ENCODE measurements at places on chromosomes 2 and 18.

- DNase-seq, result no peak
Observed at GRCh38 chr2:179237209-179237946, 27.3 kb downstream of the SESTD1 start.

DNA sequence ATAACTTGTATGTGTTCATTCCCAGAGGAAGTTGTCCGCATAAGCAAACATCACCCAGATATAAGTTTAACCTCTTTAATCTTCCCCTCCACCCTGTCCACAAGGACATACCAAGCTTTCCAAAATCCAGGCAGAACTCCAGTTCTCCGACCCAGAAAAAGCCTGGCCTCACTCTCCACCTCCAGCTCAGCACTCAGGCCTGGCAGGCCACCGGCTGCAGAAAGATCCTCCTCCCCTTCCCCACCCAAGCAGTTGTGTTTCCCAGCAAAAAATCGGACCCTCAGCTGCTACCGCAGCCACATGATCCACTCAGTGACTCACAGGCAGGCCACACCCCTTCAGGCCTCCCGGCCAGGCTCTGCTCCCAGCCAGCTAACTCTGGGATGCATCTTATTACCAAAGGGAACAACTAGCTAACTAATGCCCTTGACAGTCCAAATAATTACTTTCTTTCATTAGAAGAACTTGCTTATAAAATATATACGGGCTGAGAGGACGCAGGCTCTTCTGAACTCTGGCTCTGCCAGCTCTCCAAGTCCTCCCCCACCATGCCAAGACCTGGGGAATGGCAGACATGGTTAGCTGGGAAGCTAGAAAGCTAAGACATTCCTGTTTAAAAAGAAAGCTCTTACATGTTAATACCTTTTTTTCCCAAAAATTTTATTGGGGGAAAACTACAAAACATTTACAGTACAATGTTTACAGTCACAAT lies 4.5 kb downstream of the ZFP36L2 start:
- DNase-seq, result no peak

DNA sequence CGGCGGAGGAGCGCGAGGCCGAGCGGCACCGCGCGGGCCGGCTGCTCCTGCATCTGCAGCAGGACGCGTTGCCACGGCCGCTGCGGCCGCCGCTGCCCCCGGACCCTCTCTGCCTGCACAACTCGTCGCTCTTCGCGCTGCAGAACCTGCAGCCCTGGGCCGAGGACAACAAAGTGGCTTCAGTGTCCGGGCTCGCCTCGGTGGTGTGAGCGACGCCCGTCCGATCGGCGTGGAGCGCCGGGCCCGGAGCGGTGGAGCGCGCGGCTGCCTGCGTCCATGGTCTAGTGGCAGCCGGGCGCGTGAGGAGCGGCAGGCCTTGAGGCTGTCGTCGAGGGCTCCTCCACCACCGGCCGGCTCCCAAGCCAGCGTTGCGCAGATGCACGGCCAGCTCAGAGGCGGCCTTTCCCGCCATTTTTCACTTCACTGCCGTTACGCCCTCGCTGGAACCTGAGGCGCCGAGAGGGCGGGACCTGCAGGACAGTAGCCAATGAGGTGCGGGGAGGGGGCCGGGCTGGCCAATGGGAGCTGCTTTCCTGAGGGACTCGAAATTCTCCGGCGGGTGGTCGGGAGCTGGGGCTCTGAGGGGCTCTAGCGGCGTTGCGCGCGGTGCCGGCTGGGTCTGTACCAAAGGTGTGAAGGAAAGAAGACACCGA lies 1.9 kb downstream of the TLX2 start:
- DNase-seq, result peak; percentile 18

DNA sequence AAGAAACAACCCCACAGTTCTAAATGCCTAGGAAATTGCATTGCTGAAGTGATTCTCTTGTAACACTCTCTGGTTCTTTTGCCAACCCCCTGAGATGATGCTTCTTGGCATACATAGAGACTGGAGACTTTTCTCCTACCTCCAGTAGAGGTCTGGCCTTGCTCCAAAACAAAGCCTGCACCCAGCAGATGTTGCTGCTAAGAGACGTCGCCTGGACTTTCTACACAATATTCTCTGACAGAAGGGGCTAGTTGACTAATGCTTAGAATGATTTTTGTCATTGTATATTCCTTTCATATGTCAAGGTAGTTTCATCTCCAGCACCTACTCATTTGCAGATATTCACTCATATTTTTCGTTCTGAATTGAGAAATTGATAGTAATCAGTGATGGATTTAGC lies 24.6 kb downstream of the SOWAHC start:
- peak; percentile 44 for DNase-seq

DNA sequence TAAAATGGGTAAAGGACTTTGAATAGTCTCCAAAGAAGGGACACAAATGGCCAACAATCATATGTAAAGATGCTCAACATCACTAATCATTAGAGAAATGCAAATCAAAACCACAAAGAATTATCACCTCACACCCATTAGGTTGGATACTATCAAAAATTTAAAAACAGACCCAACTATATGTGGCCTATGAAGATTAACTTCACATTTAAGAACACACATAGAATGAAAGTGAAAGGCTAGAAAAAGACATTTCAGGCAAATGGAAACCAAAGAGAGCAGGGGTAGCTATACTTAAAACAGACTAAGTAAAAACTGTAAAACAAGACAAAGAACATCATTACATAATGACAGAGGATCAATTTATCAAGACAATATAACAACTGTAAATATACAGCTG lies 53.5 kb upstream of the ASPRV1 start:
- no peak for DNase-seq

DNA sequence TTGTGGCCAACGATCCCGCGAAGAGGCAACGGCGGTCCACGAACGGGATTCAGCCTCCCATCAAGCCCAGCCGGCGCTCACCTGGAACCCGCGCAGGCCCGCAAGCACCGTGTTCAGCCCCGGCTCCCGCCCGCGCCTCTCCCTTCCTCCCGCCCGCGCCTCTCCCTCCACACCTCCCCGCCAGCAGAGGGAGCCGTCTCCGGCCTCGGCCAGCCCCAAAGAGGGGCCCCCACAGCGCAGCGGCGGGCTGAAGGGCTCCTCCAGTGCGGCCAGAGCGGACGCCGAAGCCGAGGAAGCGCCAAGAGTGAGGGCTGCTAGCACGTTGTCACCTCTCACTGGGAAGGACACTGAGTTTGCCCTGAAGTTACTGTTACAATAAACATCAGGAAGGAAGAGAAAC lies 55.3 kb upstream of the LAPTM4A start:
- DNase-seq, result peak; percentile 67

DNA sequence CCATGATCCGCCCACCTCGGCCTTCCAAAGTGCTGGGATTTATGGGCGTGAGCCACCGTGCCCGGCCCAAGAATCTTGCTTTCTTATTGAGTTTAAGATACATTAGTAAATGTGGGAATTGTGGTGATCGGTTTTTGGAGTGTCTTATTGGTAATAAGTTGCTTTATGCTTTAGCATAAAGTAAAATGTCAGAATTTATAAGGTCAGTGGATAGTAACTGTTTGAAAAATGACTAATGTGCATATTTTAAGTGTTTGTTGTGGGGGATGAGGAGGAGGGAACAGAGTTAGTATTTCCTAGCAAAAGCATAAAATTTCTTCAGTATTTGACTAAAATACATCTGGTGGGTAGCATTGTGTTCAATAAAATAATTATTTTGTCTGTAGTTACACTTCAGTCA lies 77.4 kb downstream of the SLC39A10 start:
- DNase-seq, result no peak

DNA sequence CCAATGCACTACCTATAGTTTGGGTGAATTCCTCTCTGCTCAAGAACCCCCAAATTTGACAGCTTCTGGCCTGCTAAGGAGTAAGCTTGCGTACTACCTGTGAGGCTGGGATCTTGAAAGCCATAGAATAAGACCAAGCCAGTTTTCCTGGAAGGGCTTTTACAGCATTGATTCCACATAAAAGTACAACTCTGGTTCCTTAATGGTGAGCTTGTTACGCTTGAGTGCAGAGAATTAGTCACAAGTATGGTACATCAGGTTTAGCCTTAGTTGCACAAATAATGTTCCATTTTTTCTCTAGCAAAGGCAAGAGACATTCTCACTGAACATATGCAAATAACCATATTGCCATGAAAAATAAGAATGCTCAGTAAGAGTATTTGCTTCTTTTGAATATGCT lies 39.1 kb upstream of the STK39 start:
- no peak for DNase-seq

DNA sequence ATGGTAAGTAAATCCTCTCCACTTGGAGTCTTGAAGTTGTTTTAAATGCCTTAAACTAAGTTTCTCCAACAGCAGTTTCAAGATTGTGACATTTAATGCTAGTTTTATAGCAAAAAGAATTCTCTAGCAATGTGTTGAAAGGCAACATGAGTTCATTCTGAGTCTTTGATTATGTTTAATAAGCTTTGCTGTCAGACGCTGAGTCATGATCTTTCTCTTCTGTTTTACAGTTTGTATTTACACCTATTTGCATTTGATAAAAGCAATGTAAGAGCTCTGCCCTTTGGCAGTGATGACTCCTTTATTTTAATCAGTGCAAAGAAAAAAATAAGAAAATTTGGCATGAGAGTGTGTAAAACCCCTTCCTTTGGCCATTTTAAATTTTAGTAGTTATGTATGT lies 497.7 kb downstream of the STK39 start:
- no peak for DNase-seq

GRCh38 chr2:59012234-59012633 lies 771.1 kb upstream of the FANCL start:
- DNase-seq, result peak; percentile 51

GRCh38 chr2:86078774-86079545 lies 26.7 kb downstream of the POLR1A start:
- peak; percentile 53 for DNase-seq

GRCh38 chr2:52520644-52521043 lies 1247.0 kb upstream of the CHAC2 start:
- DNase-seq, result no peak

DNA sequence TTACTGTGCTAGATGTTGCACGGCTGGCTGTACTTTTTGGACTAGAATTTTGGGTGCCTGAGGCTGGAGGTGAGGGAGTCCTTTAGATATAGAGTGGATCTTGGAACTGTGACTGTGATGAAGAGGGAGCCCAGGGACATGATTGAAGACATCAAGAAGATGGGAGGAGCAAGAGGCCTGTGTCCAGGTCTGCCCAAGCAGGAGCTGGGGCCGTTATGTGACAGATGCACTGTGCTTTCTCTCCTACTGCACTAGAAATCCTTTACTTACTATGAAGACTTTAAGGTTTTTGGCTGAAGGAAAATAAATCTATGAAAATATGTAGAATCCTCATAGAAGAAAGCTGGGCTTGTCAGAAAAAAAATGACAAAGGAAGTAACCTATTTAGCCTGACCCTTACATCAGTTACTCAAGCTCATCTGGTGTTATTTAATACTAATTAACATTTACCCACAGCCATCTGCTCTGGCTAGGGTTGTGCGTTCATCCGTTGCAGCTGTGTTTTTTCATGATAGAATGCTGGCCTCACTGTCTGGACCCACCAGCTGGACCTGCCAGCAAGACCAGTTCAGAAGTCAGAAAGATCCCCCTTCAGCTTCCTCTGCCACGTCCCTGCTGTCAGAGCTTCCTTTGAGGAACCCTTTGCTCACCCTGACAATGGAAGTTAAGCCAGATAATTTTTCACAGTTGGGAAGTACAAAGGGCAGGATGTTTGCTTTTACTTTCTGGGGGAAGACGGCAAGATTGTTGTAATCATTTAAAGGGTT lies 16.7 kb downstream of the TSN start:
- DNase-seq, result peak; percentile 63

- DNase-seq, result no peak
Observed at GRCh38 chr18:35570182-35570581, 11.4 kb upstream of the GALNT1 start.

DNA sequence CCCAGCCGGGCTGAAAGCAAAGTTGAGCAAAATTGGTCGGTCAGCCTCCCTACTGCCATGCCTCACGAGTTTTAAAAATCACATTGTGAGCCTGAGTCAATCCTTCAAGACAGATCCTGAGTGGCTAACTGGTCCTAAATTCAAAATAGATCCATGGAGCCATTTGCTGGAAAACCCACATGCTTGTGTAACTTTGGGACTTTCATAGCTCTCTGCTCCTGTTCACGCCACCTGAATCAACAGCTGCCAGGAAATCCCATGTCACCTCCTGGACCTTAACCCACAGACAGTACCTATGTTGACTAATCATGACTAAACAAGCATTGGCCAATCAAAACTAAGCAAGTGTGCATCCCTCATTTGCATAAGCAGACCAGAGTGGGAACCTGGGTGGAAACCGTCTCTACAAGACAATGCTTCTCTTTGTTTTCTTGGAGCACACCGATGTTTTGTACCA lies 42.8 kb upstream of the LDLRAD4 start:
- no peak for DNase-seq

- peak; percentile 3 for DNase-seq
Observed at GRCh38 chr2:154187948-154188347, 316.2 kb downstream of the GALNT13 start.

- DNase-seq, result no peak
Observed at GRCh38 chr2:219426068-219426443, 7.9 kb downstream of the DES start.

DNA sequence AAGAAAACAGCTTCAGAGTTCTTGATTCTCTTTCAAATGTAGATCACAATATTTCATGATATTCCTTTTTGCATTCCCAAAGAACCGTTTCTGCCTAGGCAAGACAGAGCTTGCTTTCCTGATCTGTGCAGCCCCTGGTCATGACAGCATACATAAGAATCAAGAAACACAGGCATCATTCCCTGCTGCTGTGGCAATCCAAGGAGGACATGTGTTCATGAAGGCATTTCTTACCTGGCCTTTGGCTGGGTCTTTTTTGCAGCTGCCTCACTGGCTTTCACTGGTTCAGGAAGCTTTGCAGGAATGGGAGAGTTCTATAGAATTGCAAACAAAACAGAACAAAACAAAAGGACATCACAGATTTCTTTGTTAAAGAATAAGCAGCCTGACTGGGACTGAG lies 87.6 kb upstream of the NFU1 start:
- no peak for DNase-seq

DNA sequence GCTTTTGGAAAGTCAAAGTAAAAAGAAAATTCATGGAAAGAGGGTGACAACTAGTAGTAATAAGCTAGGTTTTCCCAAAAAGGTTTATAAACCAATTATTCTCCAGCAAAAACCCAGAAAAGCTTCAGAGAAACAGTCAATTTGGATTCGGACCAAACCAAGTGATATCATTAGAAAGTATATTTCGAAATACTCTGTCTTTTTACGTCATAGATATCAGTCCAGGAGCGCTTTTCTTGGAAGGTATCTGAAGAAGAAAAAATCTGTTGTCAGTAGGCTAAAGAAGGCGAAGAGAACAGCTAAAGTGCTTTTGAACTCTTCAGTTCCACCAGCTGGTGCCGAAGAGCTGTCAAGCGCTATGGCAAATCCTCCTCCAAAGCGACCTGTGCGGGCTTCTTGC lies 36.6 kb downstream of the ZDBF2 start:
- DNase-seq, result no peak

GRCh38 chr18:28114472-28114871 lies 62.5 kb downstream of the CDH2 start:
- DNase-seq, result no peak

- no peak for DNase-seq
Observed at GRCh38 chr2:112877423-112877822, 33.5 kb upstream of the IL37 start.
